ENCODE measurements at places on chromosomes 11 and 22.

DNA sequence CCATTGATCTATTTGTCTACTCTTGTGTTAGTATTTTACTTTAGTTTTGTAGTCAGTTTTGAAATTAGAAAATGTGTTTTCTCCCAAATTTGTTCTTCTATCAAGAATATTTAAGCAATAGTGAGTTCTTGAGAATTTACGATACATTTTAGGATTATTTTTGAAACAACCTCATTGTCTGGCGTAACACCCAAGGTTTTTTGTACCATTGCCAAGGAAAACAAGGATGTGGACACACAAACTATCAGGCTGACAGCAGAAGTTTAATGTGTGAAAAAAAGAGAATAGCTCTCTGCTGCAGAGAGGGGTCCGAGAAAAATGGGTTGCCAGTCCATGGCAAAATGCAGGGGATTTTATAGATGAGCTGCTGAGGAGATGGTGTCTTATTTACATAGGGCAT, 865.1 kb upstream of the CNTN5 start:
- DNase-seq: no peak

- DNase-seq: no peak
Measured at GRCh38 chr22:44620841-44621257, 81.2 kb upstream of the PRR5 start.

DNA sequence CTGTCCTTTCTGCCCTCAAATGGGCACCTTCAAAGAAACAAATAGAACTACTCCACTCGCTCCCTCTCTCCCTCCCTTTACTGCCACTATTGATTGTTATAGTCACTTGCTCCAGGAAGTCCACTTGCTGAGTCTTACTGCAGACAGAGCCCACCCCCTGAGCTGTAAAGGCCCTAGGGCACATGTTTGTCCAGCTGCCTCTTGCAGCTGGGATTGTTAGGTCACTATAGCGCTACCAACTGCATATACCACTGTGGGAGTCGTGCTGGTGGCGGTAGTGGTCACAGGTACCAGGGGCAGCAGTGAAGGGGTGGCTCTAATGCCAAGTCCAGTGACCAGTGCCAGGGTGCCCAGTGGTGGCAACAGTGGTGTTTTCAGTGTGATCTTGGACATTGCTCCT, 4.4 kb upstream of the SREBF2 start:
- DNase-seq: no peak

DNA sequence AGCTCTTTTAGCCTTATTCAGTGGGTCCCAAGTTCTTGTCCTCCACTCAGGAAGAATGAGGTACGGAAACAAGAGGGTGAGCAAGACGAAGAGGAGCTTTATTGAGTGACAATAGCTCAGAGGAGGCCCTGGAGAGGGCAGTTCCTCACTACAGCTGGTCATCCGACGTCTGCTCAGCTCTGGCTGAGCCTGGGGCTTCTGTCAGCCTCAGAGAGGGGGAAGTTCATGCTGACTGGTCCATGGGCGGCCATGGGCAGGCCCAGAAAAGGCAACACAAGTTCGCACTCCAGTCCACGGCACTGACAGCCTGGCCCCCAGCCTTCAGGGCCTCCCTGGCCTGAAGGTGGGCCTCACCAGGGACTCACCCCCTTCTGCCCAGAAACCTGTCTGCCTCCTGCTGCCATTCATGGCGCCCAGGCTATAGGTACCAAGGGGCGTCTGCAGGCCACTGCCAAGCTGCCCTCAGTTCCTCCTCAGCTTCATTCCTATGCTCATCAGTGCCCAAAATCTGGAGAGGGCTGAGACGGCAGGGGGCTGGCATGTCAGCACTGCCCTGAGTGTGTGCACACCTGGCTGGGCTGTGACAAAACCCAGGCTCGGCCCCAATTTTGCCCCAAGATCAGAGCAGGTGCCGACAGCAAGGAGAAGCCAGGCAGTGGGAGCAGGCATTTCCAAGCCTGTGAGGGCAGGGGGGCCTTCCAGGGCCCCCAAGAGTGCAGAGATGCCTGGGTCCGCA, 21.7 kb upstream of the KIAA0930 start:
- DNase-seq: no peak

GRCh38 chr11:45939836-45940235, 17.4 kb downstream of the LARGE2 start:
- DNase-seq: no peak

GRCh38 chr11:44574610-44575287, 9.3 kb downstream of the CD82 start:
- DNase-seq: no peak

- DNase-seq: no peak
Measured at GRCh38 chr11:95796501-95796900, 6.2 kb downstream of the CEP57 start.

DNA sequence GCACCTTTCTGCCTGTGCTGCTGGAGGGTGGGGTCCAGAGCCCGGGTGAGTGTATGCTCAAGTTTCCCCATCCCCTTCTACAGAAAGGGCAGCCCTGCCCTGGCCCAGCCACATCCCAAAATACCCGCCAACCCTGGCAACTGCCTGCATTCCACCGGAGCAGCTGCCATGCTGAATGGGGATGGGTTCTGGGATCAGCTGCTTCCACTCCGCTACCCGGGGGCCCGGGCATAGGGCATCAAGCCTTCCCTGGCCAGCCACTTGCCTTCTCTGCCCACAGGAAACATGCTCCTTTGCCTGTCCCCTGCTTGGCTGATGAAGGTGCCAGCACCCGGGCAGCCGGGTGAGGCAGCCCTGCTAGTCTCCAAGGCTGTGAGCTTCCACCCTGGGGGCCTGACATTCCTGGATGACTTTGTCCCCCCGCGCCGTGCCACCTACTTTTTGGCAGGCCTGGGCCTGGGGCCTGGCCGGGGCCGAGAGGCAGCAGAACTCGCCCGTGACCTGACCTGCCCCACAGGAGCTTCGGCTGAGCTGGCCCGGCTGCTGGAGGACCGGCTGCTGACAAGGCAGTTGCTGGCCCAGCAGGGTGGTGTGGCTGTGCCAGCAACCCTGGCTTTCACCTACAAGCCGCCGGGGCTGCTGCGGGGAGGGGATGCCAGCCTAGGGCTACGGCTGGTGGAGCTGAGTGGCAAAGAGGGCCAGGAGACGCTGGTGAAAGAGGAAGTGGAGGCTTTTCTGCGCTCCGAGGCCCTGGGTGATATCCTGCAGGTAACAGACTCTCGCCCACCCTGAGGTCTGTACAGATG, 3.2 kb downstream of the CARNS1 start:
- no peak for DNase-seq

DNA sequence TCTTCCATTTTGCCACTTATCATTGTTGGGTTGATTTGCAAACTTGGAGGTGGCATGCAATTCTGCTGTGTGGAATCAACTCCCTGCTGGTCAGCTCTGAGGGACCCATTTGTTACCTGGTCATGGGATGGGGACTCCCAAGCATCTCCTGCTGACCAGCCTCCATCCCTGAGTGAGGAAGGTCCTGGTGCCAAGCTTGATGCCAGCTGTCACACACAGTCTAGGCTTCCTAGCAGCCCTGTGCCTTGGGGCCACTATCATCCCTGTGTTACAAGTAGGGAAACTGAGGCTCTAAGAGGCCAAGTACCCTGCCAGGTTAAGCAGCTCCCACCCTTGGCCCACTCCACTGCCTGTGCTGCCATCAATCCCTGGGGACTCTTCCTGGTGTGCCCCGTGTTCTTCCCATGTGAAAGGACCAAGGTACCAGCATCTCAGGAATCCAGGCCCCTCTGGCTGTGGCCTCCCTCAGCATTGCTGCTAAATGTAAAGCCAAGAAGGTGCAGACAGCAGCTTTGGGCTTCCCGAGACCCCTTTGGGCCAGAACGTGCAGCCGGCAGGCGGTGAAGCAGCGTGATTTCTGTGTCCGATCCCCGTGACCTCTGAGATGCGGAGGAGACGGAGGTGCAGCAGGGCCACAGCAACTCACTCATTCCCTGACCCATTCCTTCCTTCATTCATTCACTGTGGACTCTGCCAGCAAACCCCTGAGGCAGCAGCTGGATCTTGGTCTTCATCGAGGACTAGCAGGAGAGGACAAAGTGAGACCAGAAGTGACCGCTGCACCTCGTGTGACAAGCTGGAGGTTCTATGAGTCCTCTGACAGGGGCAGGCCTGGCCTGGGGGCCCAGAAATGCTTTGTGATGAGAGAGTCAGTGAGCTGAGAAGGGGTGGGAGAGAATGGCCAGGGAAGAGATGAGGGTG, 49.7 kb downstream of the MYEOV start:
- no peak for DNase-seq

DNA sequence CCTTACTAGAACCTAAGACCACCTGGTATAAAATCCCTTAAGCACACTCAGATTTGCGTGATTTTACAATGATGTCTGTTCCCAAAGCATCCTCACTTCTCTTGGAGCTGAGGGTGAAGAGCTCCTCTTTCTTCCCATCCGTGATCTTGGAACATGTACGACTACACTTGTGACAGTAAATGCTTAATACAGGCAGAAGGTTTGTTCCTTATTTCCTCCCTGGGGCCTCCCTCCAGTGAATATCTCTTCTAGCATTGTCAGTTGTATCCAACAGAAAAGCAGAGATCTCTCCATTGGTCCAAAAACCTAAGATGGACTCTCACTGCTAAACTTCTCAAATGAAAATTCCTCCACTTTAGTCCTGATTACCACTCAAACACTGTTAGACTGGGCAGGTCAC, 103.6 kb upstream of the VPREB1 start:
- no peak for DNase-seq

GRCh38 chr11:120710354-120711131, 199.0 kb downstream of the GRIK4 start:
- DNase-seq: no peak

DNA sequence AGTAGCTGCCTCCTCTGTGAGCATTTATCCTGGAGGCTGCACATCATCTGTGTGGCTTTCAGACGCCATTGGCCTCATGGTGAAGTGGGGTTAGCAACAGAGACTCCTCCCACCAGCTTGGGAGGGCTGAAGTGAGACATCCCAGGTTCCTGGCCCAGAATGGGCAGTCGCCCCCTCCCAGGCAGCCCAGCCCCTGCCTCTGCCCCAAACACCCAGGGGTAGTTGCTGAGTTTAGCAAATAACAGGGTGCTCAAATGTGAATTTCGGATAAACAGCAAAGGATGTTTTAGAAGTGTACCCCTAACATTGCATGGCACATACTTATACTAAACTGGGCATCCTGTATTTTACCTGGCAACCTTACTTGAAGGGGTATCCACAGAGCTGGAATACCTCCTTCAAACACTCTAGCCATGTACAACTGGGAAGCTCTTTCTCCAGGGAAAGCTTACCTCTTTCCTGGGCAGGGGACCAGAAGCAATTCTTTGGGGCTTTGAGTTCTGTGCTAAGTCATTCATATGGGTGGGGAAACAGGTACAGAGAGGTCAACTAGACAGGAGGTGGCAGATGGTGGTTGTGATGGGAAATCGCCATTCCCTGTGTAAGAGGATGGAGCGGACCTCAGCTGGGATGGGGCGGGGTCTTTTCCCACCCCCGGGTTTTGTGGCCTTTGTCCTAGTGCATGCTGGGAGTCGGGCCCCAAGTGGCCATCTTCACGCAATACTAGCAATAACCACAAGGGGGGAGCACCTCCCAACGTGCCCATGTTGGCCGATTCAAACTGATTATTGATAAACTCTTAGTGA, 19.3 kb downstream of the MTFP1 start:
- no peak for DNase-seq

DNA sequence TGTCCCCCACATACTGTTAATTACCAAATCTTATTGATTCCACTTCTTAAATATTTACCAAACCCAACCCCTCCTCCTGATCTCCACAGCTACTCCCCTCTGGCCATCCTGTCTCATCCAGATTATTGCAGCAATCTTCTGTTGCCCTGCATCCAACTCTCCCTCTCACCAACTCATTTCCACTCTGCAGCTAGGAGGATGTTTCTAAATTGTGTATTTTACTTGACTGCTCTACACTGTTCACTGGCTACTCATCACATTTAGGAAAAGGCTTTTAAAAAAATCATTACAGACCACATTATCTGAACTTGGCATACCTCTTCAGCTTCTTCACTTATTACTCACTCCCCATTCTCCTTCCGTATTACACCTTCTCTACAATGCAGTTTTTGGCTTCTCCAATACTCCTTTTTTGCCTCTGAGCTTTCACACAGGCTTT, 117.9 kb downstream of the ATG16L2 start:
- DNase-seq: no peak

DNA sequence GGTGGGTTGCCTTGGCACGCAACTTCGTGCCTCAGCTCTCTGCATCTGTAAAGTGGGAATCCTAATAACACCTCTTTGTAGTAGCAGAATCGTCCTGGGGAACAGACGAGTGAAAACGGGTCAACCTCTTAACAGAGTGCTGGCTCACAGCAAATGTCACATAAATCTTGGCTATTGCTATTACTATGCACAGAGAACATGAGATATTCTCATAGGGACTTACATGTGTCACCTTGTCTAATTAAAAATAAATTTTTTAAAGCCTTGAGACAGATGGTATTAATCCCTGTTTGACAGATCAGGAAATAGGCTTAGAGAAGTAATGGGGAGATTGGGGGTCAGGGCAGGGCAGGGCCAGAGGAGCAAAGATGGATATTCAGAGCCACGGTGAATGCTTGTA, 44.3 kb upstream of the IGSF9B start:
- DNase-seq: no peak

GRCh38 chr11:118791961-118792569, 1.1 kb upstream of the DDX6 start:
- DNase-seq: no peak

DNA sequence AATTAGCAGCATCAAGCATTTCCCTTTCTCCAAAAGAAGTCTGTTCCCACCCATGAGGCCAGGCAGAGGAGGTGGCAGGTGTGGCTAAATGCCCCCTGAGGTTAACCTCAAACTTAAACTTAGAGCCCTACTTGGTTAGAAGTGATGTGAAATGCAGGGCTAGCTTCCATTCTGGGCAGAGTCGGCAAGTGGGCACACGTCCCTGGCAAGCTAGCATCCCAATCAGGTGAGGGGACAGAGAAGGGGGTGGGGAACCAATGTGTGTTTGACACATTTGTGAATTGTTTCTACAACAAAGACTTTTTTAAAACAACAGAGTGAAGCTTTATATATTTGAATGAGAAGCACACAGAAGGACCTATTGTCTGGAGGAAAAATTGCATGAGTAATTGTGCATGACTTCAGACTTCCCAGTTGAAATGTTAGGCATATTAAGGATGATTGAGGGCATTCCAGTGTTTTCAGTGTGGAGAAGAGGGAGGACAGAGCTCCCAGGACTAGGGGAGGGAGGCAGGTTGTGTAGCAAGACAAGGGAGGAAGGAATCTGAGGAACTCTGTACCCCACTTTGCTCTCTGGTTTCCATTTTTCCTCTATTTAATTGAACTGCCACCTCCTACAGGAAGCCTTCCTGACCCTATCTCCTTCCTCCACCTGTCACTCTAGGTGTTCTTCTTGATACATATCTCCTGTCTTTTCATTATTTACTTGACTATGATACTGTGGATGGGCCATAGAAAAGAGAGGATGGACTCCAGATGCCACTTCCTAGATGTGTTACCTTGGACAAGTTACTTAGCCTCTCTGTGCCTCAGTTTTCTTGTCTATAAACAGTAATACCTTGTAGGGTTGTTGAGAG, 83.3 kb upstream of the PICALM start:
- DNase-seq: no peak

- DNase-seq: no peak
Measured at GRCh38 chr11:61700212-61700611, 20.0 kb downstream of the DAGLA start.

- DNase-seq: peak; percentile 39
Measured at GRCh38 chr22:36144886-36145541, 15.5 kb downstream of the APOL3 start.

GRCh38 chr11:117273550-117274289, 17.4 kb upstream of the BACE1-AS start:
- DNase-seq: peak; percentile 7

All from iPS DF 6.9 (cell line).